ENCODE measurements at places on chromosomes 2 and 18.

- DNase-seq, result no peak
Measured at GRCh38 chr2:237860273-237860935, 981 bp downstream of the RAMP1 start.

DNA sequence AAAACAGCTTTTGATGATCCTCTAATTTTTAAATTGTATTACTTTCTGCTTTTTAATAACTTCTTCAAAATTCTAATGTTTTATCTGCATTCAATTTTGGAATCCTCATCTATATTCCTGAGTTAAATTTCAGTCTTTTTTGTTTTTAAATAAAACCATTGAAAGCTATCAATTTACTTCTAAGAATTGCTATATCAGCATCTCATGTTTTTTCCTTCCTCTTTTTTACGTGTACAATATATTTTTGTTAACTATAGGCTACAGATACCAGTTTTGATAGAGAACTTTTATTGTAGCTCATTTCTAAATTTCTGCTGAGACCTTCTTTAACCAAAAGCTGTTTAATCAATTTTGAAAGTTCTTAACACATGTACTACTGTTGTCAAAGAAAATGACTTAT, 84.5 kb downstream of the SS18 start:
- DNase-seq, result no peak

DNA sequence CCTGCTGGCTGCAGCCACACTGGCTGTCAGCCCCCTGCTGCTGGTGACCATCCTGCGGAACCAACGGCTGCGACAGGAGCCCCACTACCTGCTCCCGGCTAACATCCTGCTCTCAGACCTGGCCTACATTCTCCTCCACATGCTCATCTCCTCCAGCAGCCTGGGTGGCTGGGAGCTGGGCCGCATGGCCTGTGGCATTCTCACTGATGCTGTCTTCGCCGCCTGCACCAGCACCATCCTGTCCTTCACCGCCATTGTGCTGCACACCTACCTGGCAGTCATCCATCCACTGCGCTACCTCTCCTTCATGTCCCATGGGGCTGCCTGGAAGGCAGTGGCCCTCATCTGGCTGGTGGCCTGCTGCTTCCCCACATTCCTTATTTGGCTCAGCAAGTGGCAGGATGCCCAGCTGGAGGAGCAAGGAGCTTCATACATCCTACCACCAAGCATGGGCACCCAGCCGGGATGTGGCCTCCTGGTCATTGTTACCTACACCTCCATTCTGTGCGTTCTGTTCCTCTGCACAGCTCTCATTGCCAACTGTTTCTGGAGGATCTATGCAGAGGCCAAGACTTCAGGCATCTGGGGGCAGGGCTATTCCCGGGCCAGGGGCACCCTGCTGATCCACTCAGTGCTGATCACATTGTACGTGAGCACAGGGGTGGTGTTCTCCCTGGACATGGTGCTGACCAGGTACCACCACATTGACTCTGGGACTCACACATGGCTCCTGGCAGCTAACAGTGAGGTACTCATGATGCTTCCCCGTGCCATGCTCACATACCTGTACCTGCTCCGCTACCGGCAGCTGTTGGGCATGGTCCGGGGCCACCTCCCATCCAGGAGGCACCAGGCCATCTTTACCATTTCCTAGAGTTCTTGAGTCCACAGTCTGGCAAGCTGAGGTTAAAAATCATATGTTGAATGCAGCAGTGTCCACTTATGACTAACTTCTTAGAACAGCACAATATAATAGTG, 741 bp downstream of the GPR148 start:
- no peak for DNase-seq

- DNase-seq, result no peak
Measured at GRCh38 chr2:45178854-45179253, 169.6 kb upstream of the SIX2 start.

DNA sequence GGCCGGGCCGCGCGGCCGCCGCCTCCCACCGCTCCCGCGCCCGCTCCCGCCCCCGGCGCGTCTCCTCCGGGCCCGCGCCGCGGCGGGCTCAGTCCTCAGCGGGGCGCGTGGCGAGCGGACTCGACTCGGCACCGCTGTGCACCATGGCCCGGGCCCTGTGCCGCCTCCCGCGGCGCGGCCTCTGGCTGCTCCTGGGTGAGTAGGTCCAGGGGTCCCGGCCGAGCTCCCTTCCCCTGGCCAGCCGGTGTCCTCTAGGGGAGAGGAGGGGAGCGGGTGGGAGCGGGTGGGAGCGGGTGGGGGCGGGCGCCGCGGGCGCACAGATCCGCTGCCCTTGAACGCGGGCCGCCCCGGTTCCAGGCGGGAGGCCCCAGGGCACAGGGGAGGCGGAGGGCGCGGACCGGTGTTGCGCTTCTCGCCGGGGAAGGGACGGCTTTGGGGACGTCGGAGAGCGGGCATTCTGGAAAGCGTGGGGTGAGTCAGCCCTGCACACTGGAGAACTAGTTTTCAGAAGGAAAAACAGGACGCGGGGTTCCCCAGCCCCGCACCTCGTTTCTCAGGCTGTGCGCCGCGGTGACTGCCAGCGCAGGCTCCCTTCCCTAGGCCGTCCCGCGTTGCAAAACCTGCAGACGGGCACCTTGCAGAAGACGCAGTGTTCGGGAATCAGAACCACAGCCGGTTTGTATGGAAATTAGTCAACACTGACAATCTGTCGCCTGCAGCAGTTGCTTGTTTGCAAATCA, at the start of gene RAMP1:
RAMP1 (plus strand) TSS at position 91 of the 740 bp plus-strand sequence; CDS start at position 144, 53 bp downstream.
- no peak for DNase-seq

GRCh38 chr2:76469066-76469465, 758.4 kb upstream of the GCFC2 start:
- no peak for DNase-seq

DNA sequence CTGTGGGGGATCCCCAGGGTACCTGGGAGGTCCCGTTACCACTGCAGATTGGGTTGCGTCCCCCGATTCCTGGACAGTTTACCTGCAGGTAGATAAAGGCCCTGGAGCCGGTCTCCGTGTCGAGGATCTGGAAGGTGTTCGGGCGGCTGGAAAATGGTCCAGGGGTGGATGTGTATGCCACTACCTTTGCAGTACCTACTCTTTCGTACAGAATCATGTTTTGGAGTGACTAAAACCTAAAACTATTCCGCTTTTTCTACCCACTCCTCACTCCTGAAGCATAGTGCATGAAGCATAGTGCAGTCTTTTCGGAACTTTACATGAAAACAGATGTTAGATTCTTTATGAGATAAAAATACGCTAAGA, 418 bp downstream of the WDR75 start:
- DNase-seq, result no peak

- DNase-seq, result peak; percentile 32
Measured at GRCh38 chr2:36407413-36407812, 51.8 kb downstream of the CRIM1 start.

GRCh38 chr2:19246496-19246895, 111.9 kb downstream of the OSR1 start:
- DNase-seq, result no peak

DNA sequence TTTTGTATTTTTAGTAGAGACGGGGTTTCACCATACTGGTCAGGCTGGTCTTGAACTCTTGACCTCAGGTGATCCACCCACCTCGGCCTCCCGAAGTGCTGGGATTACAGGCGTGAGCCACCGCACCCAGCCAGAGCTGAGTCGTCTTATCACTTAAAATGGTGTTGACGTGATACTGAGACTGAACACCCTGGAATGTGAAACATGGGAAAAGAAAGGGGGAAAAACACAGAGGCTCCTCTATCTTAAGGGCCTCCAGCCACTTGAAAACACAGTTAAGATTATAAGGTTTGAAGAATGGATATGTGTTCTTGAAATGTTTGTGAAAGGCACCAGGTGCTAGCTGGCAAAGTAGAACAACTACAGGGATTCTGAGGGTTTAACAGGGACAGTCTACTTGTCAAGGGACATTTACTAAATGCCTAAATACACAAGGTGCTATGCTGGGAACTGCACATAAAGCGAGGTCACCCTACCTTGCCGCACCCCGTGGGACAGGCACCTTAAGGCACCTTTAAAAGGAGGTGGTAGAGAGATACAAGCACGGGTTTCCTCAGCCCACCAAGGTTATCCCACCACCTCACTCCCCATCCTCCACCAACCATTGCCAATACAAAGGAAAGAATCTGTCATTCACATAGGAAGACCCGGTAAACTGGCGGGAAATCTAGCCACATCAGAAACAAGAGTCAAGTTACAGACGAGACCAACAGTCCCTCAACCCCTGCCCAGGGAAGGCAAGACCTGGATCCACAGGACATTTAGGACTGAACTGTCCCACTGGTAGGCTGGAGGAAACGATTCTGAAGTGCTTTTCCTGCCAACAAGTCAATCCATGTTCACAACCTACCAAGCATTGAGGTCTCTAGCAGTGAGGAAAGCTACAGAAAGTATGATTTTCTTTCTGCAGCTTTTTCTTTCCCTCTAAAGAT, 43.4 kb downstream of the STK39 start:
- no peak for DNase-seq

DNA sequence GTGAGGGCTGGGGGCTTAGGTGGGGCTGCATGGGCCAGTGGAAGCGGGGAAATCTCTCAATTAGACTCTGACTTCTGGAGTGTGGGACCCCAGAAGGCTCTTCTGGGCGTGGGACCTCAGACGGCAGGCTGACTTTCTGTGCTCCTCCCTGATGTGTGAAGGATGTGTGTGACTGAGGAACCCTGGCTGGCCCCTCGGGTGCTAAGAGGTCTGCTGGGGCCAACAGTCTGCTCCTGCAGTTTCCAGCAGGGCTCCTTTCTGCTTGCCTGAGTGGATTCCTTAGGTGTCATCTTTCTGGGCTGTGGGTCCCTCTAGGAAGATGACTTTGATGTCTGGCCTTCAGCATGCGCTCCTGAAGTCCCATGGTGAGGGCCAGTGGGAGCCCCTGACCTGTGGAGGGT, 167.5 kb downstream of the DYSF start:
- no peak for DNase-seq

DNA sequence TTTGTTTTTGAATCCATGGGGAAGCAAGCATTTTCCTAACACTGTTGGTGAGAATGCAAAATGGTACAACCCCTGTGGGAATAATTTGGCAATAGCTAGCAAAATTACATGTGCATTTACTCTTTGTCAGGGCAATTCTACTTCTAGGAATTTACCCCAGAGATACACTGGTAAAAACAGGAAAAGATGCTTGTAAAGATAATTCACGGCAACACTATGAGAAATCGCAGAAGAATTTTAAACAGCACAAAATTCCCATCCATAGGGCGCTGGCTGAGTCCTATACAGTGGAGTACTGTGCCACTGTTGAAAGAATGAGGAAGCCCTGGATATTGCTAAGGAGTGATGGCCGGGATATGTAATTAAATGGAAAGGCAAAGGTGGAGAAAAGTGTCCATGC, 75.8 kb downstream of the DGKD start:
- DNase-seq, result no peak

DNA sequence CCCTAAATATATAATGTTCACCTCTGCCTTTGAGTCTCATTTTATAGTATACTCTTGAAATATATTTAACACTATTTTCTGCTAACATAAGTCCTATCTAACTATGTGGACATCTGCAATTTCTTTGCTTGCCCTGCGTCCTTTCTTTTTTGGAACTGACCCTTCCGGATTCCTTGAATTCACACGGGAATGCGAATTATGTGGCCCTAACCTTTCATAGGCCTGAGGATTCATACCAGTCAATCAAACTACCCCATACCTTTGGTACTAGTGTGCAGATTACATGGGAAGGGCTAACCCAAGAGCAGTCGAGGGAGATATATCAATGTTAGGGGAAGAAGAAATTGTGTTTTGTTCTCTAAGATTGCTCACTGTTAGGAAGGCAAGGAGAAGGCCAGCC, 56.4 kb downstream of the NRXN1 start:
- DNase-seq, result no peak

DNA sequence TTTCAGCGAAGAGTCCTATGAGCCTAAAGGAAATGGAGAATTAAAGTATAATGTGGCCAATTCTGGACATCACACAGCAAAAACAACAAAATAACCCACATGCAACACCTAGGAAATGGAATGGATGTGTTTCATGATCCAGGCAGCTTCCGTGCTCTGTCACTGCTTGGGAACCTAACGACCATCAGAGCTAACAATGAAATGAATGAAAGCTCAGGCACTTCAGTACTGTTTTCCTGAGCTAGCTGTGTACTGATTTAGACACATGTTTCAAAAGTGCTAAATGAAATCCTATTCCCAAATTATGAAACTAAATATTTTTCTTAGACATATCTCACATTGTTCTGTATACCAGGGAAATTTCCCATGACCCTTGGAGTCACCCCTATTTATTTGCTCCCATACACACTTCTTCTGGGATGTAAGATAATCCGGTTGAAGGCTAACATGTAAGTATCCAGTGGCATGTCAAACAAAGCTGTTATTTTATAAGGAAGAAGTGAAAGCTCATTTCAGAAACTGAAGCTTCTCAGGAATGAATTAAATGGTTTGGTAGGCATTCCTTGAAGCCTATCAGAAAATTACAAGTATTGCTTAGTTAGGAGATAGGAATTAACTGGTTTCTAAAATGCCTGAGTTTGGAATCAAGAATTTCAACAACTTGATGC, 108.5 kb upstream of the RND3 start:
- no peak for DNase-seq

GRCh38 chr18:22136395-22136794, 33.0 kb upstream of the GATA6 start:
- no peak for DNase-seq

GRCh38 chr2:174617120-174617519, 19.5 kb upstream of the WIPF1 start:
- DNase-seq, result no peak

- DNase-seq, result no peak
Measured at GRCh38 chr2:240245184-240245583, 104.7 kb upstream of the OTOS start.

DNA sequence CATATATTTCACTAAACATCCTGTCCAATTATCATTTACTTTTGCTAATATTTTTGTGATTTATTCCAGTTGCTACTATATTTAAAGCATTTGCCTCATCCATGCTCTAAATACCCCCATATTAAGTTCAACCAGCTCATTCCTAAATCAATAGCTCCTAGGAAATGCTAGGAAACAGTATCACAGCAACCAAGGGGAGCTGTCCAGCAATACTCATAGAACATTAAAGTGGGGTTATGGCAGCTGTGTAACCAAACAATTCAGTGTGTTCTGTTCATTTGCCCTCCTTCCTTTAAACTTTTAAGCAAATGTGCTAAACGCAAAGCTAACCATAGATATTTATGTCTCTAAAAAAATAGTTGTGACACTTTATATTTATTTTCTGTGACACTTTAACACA, 41.1 kb downstream of the ACVR1C start:
- no peak for DNase-seq

All from LNCaP clone FGC (cell line).